ENCODE measurements at places on chromosomes 2 and 18.

DNA sequence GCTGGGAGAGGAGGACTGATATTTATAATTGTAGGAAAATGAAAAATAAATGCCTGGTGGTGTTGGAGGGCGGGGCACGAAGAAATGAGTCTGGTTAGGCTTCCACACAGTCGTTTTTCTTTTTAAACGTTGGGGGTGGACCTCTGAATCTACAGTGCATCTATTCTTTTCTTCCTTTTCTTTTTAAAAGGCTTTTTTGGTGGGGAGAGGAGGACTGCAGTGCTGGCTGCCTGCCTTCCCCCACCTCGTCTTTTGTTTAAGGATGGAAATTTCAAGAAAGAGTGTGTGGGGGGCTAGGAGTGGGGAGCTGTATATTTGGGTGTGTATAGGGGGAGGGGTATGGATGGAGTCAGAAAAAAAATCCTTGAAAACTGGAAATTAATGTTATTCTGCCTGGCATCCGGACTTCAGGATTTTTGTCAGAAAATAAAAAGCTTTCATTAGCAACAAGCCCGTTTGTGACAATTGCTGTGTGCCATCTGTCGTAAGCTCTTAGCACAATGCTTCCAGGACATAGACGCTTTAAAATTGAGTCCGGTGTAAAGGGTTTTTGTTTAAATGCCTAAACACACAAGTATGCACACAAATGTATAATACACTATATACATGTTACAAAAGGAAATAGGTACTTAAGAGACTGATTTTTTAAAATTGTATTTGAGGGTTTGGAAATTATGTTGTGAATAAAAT lies 1.1 kb downstream of the MAP2 start:
- no peak for ATAC-seq

GRCh38 chr2:160970052-160970965 lies 189.9 kb upstream of the TANK start:
- ATAC-seq = no peak

- no peak for ATAC-seq
Observed at GRCh38 chr18:42437646-42438045, 482.6 kb downstream of the PIK3C3 start.

GRCh38 chr2:157334797-157335196 lies 9.2 kb upstream of the ERMN start:
- peak; percentile 56 for ATAC-seq

DNA sequence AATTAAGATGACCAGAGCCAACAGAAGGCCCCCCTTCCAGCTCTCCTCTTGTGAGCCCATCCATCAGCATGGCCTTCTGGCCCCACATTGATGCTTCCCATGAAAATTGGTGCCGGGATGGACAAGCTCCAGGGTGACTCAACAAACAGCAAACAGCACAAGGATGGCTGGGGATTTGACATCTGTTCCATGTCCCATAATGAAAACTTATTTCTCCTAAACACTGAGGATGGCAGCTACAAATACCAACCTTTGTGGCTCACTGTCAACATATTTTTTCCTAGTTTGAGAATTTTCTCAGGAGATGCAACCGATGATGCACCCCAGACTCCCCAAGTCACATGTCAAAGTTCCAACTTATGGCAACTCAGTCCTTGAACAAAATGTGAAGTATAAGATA lies 169.6 kb upstream of the SIX2 start:
- no peak for ATAC-seq

DNA sequence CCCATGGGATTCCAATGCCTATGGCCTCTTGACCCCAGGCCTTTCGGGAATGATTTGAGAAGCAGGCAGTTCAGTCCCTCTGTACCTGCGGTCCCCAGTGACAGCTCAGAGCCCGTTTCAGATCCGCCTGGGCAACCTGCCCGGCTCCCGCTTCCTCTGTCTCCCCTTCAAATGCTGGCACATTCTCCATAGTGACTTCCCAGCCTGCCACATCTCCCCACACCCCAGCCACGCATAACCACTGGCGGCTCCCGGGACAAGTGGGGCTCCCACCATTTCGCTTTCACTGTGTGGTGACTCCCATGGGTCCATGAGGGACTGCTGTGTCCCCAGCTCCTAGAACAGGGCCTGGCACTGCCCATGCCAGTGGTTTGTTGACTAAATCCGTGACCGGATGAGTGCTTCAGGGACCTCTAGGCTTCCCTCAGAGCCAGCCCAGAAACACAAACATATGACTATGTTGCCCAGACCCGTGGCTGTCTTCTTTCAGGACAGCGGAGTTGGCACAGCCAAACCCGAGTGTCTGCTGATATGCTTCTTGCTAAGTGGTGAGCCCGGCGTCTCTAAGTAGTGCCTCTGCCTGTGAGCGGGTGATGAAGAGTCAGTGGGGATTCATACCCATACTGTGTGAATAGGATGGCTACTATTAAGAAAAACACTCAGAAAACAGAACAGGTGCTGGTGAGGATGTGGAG lies 91.2 kb downstream of the GLI2 start:
- ATAC-seq = no peak

- ATAC-seq = no peak
Observed at GRCh38 chr2:8003462-8004075, 678.3 kb upstream of the ID2 start.

GRCh38 chr2:126303113-126303512 lies 352.8 kb upstream of the GYPC start:
- ATAC-seq = no peak

DNA sequence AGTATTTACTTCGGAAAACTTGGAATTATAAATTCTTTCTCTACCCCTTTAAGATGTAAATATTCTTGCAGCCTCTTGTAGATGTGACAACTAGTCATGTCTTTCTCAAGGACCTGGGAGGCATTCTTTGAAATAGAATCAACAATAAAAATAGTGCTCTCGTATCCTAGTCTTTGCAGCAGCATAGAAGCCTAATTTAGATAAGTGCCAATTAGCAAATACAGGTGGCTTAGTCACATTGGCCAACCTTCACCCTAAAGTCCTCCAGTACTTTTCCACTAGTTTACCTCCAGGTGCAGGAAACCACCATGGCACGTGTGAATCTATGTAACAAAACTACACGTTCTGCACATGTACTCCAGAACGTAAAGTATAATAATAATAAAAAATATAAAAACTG lies 3.5 kb upstream of the ZSWIM2 start:
- no peak for ATAC-seq

DNA sequence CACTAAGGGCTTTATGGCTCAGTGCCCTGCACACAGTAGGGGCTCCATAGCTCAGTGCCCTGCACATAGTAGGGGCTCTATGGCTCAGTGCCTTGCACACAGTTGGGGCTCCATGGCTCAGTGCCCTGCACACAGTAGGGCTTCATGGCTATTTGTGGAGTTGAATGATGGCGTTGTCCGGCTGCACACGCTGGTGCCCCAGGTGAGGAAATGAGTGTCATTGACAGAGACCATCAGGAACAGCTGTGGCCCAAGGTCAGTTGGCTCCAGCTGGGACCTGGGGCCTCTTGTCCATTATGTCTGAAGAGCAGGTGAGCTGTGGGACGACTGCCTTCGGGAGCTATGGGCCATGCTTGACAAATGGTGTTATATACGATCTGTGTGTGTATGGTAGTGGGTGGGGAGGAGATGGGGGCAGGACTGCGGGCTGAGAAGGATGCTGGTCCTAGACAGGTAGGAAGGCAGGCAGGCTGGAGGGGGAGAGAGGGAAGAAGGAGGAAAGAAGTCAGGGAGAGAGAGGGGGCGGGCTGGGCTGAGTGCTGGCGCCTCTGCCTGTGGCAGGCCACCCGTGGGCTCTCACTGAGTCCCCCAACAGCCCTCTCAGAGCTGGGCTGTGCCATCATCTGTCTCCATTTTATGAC lies 130.6 kb downstream of the CLIP4 start:
- ATAC-seq = no peak

GRCh38 chr2:227687189-227687588 lies 20.6 kb downstream of the SCYGR5 start:
- no peak for ATAC-seq

Measured in activated T-helper 17 cell treated with anti-CD3 and anti-CD28 coated beads, Interleukin-2, amount 50 U/mL, for 72 hours (primary cell).